ENCODE measurements at places on chromosomes 2 and 18. TPM values are rescaled to one million over a fixed set of nuclear protein-coding genes. Genes with fewer than 3 reads are reported as not detected.

- DNase-seq: no peak
Measured at GRCh38 chr18:8706791-8707555, 1.6 kb downstream of the MTCL1 start.

MAP3K19 gene
- total RNA-seq: not detected

TMEM163 gene
- total RNA-seq: 0.27 TPM

TEKT4 gene
- total RNA-seq: not detected

FRZB gene
- not detected for total RNA-seq

POTEF gene
- not detected for total RNA-seq

- DNase-seq: no peak
Measured at GRCh38 chr2:235077046-235077445, 125.2 kb downstream of the SH3BP4 start.

DNA sequence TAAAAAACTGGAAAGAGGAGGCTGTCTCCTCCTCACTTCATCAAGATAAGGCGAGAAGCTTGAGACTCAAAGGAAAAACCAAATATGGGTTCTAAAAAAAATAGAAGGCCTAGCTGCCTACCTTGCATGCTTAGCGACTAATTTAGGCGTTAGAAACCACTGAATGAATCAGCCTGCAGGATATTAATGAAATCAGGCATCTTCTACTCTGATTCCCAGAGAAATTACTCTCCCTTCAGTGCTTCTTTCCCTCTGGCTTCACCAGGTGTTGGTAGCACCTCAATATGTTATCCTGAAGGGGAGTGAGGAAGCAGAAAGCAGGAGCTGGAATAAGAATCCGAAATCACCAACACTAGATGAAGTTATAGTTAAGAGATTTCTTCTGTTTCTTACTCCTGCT lies 749.8 kb upstream of the NRXN1 start:
- DNase-seq: no peak

TUBB8B gene
- not detected for total RNA-seq

- no peak for DNase-seq
Measured at GRCh38 chr2:240602266-240603050, 15.9 kb downstream of the CAPN10 start.

DNA sequence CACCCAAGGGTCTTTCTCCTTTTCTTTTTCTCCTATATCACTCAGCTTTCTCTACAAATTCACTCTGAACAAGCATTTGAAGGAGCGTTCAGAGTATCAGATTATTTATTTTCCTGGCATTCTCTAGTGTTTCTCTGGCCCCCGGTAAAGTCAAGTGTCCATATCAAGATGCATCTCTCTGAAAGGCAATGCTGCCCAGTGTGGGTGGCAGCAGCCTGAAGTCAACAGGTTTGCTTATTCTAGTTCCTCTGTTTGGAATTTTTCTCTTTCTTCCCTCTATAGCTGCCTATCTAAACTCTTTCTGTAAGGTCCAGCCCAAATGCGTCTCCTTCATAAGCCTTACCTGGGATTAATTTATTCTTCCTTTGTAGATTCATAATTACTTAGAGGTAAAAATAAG lies 526.2 kb upstream of the TNP1 start:
- no peak for DNase-seq

DNA sequence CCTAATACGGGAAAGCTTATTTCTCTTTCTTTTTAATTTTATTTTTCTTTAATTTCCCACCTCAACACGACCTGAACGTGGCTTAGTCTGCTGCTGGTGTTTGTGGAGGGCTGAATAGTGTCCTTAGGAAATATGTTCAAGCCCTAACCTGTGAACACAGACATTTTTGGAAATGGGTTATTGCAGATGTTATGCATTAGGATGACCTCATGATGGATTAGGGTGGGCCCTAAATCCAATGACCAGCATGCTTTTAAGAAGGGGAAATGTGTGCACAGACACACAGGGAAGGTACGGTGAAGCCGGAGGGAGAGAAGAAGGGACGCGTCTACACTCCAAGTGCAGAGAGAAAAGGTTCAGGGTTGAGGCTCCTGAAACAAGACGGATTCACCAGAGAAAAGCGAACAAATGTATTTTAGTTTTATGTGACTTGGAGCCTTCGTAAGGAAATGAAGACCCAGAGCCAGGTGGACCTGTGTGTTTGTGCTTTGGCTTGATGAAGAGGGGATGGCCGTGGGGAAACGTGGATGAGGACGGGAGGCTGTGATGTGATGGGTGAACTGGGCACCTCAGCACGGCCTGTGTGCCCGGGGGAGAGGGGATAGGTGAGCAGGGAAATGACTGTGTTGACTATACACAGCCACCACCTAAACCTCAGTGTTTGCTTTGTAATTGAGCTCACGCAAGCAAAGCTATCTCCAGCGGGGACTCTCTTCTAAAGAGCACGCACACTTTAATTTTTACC lies 37.5 kb downstream of the RTP5 start:
- no peak for DNase-seq

IL1F10 gene
- not detected for total RNA-seq

DNA sequence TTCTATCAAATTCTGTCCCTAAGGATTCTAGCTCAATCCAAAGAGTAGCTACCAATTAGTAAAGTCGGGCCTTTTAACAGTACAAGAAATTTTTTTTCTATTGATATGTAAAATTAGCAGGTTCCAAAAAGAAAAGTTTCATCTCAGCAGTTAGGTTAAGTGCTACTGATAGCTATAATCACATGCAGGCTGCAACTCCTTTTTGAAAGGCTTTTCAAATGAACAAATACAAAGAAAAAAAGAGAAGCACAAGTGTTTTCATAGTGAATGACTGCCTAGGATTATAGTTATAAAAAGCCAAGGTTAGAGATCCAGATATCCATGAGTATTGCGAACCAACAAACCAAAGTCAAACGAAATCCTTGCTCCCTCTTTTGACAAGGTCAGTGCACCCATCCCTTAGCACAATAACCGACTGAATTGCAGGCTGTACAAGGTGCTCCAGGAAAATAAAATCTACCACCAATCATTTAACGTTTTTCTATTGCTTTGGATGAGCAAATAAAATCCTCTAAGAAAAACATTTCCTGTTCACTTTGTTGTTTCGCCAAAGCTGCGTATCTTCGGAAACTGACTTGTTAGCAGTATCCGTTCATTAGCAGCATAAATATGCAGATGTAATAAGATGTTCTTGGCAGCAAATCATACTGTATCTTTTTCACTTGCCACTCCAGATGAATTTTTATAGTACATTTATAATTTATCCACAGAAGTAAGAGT lies 100.2 kb downstream of the SRBD1 start:
- DNase-seq: no peak

XIRP2 gene
- total RNA-seq: not detected

LHCGR gene
- total RNA-seq: not detected

- no peak for DNase-seq
Measured at GRCh38 chr2:207655000-207655399, 29.8 kb upstream of the METTL21A start.

GRCh38 chr2:26008851-26009566 lies 24.9 kb upstream of the RAB10 start:
- DNase-seq: no peak

- DNase-seq: no peak
Measured at GRCh38 chr2:136750065-136750464, 15.3 kb upstream of the THSD7B start.

DNA sequence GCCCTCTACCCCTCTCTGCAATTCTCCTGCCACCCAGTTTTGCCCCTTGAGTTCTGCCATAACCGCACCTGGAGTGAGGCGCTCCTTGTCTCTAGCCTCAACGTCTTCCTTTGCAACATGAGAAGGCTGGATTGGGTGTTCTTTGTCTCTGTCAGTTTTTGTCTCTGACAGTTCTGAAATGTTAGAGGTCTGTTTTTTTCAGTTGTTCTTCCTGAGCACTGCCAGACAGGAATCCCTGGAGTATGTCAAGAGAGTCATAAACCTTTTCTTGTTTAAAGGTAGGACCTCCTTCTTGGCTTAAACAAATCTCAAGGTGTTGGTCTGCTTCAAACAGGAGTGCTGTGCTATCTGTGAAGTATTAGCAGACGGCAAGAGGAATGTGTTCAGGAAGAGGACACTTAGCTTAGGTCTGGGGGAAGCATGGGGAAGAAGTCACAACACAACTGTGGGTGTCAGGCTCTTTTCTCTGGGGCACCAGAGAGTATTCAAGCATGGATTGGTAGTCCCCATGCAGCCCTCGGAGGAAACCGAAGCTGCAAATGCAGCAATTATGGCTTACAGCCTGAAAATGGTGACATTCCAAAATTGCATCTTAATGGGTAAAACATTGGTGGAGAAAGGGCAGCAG lies 32.3 kb downstream of the AFF3 start:
- DNase-seq: no peak

DNA sequence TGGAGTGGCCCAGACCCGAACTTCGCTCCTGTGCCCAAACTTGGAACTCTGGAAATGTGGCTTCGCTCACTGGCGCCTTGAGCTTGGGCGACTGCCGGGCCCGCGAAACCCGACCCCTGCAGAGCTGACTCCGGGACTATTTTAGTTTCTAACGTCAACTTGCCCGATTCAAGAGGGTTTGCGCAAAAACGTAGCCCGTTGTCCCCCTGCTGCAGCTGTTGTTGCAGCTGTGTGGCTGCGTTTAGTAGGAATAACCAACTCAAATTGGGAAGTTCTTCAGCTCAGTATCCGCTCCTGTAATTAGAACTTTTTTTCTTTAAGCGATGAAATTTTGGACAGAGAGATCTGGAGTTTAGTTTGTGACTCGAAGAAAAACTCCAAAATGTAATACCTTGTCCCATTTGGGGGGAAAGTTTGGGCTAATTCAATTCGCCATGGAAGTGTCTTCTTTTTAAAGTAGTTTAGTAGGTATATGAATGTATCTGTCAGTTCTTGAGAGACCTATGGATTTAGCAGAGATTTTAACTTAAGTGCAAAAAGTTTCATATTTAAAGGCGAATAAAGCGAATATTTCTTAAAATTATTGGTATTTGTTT lies 559 bp downstream of the MYL12A start:
- no peak for DNase-seq

SEPTIN10 gene
- total RNA-seq: 2.9 TPM

- DNase-seq: no peak
Measured at GRCh38 chr2:96703021-96703751, 36.7 kb downstream of the LMAN2L start.

CLASP1 gene
- 71.7 TPM for total RNA-seq

AMER3 gene
- not detected for total RNA-seq

DNA sequence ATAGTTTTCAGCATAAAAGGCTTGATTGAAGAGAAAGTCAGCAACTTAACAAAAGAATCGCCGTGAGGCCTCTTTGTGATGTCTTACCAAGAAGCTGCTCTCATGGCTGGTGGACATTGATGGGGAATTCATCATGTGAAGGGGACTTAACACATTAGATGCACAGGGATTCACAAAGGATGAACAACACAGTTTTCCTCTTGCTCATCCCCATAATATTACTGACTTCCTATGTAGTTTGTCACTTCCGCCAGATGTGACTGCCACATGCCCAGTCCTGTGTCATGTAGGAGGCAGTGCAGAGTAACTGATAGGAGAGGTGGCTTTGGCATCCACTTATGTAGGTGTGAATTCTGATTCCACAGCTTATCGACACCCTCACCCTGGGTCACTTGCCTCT lies 232.6 kb upstream of the LYPD1 start:
- no peak for DNase-seq

DYNAP gene
- not detected for total RNA-seq

MRPL53 gene
- 102 TPM for total RNA-seq

- peak; percentile 36 for DNase-seq
Measured at GRCh38 chr18:69885841-69886531, 61.7 kb downstream of the CD226 start.

- no peak for DNase-seq
Measured at GRCh38 chr2:63840081-63840784, 1.5 kb upstream of the UGP2 start.

DQX1 gene
- total RNA-seq: 0.39 TPM

CGREF1 gene
- total RNA-seq: 9.0 TPM

DNA sequence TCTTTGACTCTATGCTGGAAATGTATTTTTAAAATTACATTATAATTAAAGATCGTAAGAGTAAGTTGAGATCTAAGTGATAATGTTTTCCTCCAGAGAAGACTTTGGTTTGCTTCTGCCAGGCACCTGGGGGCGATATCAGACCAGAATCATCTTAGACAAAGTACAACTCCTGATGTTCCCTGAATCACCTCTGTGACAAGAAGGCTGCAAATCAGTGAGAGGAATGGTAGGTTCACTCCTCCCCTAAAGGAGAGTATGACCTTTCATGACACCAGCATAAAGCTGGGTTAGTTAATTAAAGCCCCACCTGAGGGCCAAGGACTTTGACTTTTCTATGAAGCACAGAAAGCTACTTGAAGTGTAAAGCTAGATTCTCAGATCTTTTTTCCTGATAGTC lies 114.4 kb upstream of the DTNA start:
- DNase-seq: no peak

DNA sequence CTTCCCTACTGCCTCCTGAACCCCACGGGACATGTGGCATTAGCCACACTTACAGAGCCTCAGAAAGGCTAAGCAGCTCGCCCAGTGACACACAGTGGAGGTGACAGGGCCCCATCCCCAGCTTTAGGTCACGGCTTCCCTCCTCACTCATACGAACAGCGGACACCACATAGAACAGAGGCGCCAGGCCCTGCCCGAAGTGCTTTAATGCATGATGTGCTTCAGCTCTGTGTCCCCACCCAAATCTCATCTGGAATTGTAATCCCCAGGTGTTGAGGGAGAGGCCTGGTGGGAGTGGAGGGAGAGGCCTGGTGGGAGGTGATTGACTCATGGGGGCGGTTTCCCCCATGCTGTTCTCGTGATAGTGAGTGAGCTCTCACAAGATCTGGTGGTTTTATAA lies 135.3 kb downstream of the PTGR3 start:
- no peak for DNase-seq

EFHD1 gene
- 0.48 TPM for total RNA-seq

DNA sequence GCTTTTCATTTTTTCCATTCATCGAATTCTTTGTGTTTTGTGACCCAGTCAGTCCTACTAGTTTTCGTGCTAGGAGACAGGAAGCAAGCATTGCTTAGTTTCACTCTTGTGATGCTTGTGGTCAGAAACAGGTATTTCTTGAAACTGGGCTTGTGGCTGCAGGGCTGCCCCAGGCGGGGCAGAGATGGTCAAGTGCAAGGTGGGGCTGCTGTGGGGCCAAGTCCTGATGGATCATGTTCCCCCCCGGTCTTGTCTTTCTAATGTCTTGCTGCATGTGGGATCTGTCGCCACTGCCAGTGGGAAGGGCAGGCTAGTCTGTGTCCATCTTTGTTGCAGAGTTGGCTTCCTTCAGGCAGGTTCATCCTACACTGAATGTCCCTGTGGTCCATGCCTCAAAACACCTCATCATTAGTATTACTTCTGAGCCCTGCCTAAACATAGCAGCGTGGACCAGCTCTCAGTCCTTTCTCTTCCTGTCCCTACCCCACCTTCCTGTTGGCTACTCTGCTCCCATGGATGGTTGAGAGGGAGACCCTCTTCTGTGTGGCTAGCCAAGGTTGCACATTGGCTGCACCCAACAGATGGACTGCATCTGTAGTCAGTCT lies 38.7 kb downstream of the INPP4A start:
- DNase-seq: no peak

- no peak for DNase-seq
Measured at GRCh38 chr2:16191431-16192200, 251.3 kb downstream of the MYCN start.

STK16 gene
- total RNA-seq: 33.3 TPM

All from activated T-helper 2 cell treated with anti-CD3 and anti-CD28 coated beads, Interferon-gamma antibody, Interleukin-2, Interleukin-4, amounts not matched to agents 10 μg/mL and 5 μg/mL and 100 μg/mL, durations not matched to agents 14 hours and 24 hours and 36 hours (primary cell).